ENCODE measurements at places on chromosomes 7 and 10.

- peak; percentile 6 for DNase-seq
Measured at GRCh38 chr7:131336956-131337355, 9.3 kb downstream of the MKLN1 start.

DNA sequence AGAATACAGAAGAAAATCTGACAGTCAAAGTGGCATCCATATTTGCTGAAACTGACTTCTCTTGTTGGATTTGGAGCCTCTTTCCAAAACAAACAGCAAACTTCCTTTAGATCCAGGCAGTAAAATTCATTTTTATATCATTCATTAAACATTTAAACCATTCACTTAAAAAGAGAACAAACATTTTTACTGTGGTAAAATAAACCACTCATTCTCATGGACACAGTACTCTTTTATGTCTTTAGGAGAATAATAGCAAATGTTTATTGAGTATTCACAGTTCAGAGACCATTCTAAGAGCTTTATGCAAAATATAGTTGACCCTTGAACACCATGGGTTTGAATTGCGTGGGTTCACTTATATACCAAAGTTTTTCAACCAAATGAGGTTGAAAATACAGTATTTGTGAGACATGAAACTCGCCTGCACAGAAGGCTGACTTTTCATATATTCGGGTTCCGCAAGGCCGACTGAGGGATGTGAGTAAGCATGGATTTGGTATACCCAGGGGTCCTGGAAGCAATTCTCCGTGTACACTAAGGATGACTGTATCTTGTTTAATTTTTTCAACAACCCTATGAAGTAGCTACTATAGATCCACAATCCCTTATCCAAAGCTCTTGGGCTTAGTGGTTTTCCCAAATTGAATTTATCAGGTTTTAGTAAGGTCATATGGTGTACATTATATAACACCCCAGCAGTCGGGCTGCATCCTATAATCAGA lies 49.1 kb downstream of the ATXN7L1 start:
- no peak for DNase-seq

DNA sequence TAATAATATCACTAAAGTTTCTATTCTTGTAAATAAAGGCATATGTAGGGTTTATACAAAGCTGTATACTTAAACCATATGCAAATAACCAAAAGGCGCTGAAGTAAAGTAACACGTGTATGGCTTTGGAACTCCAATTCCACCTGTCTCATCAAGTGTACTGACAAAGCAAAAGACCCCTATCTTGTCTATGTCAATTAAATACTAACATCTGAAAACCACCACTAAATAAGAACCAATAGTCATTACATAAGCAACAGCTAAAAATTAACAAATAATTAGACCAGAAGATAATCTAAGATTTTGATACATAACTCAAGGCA lies 93.9 kb downstream of the KMT2C start:
- DNase-seq = no peak

DNA sequence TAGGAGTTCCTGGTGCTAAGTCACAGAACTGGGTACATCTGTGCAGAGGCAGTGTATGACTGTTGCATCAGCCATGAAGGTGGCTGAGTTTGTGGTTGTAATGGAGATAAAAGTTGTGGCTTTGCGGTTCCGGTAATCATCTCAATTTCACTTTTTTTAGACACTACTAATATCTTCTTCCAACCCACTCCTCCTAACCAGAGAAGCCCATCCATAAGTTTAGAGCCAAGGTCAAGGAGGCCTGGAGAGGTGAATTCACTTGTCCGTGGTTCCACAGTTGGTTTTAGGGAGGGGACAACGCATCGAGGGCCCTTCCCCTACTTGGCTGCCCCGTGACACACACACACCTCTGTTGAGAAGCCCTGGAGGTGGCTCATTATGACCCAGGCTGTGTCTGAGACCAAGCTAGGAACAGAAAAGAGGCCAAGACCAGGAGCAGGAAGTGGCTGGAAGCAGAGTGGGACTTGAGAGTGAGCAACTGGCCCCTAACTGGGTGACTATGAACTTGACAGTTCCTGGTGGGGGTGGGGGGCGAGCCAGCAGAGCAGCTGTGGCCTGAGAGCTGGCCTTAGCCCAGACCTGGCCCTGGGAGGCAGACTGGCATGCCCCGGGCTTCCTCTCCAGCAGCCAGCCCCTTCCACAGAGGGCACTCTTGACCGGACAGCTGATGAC lies 66.8 kb upstream of the COL13A1 start:
- DNase-seq = no peak

GRCh38 chr10:94533027-94533426 lies 12.6 kb upstream of the HELLS start:
- no peak for DNase-seq

DNA sequence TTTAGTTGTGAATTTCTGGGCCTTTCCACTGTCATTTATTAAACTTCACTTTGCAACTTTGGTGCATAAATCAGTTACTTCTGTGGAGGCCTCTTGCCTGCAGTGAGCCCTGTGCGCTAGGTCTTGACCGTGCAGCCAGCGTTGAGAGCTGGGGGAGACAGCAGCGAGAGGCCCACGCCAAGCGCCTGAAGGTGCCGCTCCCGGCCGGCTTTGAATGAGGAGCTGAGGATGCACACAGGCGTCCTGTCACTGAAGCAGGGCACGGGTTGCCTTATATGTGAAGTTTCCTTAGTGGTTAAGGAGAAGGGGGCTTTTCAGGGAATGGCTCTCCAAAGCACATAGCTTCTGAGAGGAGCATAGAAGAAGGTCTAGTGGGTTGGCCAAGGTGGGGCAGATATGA lies 70.9 kb upstream of the CCNY start:
- no peak for DNase-seq

DNA sequence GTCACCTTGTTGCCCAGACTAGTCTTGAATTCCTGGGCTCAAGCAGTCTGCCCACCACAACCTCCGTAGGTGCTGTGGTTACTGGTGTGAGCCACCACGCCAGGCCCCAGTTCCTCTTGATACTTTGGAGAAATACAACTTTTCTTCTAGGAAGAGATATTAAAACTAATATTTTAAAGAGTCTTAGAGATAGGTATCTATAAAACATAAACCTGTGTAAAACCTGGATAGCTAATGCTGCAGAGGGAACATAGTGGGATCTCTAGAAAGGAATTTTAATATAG lies 4.8 kb upstream of the GDI2 start:
- DNase-seq = no peak

DNA sequence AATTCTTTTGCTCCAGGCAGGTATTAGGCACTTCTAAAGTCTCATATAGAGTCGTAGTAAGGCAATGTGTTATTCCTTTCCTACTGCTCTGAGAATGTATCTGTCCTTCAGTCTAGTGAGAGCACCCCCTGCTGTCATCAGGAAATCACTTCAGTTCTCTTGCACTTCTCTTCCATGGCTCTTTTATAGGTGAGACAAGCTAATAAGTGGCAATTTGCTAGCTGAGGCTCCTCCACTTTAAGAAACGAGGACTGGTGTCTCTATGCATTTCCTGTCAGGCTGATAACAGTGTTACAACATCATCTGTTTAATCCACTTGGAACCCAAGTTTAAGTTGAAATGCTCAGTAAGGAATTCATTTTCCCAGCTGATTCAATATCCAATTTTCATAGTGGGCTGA lies 350.6 kb downstream of the TFEC start:
- no peak for DNase-seq

DNA sequence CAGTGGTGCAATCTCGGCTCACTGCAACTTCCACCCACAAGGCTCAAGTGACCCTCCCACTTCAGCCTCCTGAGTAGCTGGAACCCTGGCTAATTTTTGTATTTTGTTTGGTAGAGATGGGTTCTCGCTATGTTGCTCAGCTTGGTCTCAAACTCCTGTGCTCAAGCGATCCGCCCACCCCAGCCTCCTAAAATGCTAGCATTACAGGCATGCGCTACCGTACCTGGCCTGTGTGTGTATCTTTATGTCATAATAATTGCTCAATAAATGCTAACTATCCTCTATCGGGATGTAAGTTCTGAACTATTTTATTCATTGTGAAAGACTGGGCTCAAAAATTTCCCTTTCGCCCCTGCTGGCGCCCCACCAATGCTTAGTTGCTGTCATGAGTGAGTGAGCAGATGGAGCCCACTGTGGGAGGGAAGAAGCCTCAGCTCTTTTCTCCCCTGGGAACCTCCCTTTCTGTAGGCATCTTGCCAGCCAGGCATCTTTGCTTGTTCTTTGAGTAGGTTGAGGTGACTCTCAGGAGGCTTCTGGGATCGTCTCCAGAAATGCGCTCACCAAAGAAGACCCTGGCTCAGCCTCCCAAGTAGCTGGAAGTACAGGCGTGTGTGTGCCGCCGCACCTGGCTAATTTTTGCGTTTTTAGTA lies 38.3 kb downstream of the CAMK1D start:
- DNase-seq = peak; percentile 48

- DNase-seq = no peak
Measured at GRCh38 chr10:10132009-10132408, 885.7 kb upstream of the CELF2 start.

- DNase-seq = no peak
Measured at GRCh38 chr7:90923541-90923997, 327.4 kb downstream of the CDK14 start.

DNA sequence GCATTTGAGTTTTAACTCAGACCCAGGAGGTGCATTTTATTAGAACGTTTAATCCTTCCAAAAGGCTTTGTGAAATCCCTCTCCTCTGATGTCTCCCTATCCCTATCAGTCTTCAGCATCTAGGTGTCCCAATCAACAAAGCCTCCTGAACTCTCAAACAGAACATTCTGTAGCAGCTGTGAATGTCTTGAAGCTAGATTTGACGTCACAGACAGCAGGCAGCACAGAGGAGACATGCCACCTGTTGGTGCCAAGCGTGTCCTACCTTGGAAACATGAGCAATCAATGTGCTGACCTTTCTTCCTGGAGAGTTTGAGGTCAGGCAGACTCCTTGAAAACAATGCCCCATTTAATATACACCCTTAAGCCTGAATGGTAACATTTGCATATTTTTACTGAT lies 125.5 kb downstream of the RNLS start:
- no peak for DNase-seq

- no peak for DNase-seq
Measured at GRCh38 chr10:22460101-22460500, 114.8 kb downstream of the SPAG6 start.

DNA sequence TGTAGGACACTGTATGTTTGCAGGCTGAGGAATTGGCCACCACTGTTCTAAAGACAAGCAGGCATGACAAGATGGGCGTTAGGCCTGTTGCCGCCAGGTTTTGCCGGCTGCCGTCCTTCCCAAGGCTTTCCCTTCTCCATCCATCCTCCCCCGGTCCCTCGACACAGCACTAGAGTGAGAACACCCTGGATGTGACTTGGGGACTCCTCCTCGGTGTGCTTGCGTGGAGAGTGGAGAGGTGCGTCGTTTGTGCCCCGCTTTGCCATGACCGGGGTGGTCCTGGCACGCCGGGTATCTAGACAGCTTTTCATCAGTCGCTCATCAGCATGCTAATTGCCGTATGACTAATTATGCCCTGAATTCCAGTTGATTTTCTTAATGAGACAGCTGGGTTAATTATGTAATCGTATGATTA lies 206.6 kb upstream of the SH2B2 start:
- DNase-seq = no peak

DNA sequence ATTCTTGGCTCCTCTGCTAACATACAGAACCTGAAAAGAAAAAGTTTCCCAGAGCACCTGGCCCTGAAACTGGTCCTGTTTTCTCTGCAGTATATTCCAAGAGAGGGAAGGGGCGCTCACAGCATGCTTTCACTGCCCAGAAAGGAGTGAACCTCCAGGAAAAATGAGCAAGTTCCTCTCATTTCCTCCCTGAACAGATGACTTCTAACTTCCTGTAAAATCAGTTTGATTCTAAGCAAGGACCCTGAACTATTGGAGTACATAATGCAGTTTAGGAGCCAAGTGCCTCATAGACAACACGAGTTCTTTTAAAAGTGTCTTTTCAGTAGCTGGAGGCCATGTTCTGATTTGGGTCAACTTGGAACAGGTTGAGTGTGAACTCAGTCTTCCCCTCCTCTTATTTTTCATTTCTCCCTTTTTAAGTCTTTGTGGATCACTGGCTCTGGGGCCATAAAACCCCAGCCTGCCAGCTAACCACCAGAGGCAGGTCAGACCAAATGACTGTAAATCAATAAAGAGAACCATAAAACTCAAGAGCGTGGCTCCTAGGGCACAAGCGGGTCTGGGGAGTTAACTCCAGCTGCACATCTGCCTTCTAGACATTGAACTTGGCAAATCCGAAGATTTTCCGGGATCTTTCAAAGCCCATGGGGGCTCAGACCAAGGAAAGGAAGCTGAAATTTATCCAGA lies 5.9 kb upstream of the LRRC18 start:
- DNase-seq = peak; percentile 5

GRCh38 chr10:15802375-15802949 lies 57.8 kb downstream of the MINDY3 start:
- no peak for DNase-seq

DNA sequence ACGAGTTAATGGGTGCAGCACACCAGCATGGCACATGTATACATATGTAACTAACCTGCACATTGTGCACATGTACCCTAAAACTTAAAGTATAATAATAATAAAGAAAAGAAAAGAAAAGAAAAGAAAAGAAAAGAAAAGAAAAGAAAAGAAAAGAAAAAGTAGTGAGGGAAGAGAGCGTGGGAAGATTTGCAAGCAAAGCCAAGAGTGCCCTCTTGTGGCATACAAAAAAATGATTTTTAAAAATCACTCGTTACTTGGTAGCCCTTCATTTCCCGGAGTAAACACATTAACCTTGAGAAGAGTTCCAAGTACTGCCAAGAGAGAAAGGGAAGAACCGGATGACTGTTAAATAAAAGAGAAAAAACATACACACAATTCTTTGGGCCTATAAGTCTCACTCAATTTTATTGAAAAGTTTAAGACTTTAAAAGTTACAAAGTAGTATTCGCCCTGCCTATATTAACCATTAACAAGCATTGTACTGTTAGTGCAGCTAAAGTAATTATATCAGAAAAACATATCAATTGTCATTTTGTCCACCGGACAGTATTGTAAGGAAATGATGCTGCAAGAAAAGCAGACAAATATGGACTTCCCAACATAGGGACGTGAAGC lies 6.2 kb upstream of the CH25H start:
- DNase-seq = peak; percentile 1

- DNase-seq = no peak
Measured at GRCh38 chr10:14838582-14839304, 637 bp downstream of the HSPA14 start.

DNA sequence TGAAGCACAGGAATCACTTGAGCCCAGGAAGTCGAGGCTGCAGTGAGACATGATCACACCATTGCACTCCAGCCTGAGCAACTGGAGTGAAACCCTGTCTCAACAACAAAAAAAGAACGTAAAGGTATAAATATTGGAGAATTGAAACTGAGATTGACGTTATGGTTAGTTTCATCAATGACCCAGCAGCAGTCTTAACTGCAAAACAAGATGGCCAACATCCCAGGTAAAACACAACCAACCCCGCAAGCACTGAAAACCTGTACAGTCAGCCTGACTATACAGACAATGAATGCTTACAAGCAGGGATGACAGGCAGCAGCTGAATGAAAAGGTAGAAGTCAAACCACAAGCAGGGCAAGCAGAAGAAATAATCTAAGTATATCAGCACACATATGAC lies 34.7 kb downstream of the WAPL start:
- no peak for DNase-seq

- DNase-seq = no peak
Measured at GRCh38 chr7:136348142-136348541, 371.0 kb upstream of the MTPN start.

- no peak for DNase-seq
Measured at GRCh38 chr10:86942441-86943315, 14.7 kb downstream of the MMRN2 start.
